CD8-positive, alpha-beta memory T cell (primary cell): ENCODE measurements at places on chromosomes 2 and 18. TPM values are rescaled to one million over a fixed set of nuclear protein-coding genes. Genes with fewer than 3 reads are reported as not detected.
A peak's percentile ranks its signal among the peaks of the same experiment; 100 is the strongest.

DNA sequence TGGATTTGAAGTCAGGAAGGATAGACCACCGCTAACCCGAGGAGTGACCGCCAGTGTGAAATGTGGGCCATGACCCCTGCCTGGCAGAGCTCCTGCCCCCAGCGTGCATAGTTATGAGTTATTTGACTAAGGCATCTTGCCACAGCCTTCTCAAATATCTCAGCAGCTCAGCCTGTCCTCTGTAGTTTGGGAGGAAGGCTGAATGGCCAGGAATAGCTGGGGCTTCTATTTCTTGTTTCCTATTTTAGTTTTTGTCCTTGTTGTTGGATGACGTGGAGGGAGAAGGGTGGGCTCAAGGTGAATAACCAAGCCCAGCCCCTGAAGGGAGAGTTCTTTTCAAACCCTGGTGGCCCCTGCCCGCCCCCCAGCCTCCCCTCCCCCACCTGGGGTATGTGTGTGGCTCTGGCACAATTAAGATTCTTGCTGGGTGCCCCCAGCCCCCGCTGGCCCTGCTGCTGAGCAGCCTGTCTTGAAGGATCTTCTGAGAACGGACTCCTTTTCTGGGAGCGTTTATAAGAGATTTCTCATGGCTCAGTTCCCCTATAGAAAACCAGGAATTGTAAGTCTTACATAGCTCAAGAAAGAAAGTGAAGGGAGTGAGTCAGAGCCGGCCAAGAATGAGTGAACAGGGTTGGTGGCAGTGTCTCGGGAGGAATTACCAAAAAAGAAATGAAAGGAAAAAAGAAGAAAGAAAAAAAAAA lies 157.4 kb downstream of the GLI2 start:
- no peaks in the 10 kb centered on the region for H3K27me3 ChIP-seq
- no peaks in the 10 kb centered on the region for H3K4me1 ChIP-seq
- no peak overlapping the region for H3K27ac ChIP-seq
- H3K4me3 ChIP-seq = no peak overlapping the region
- no peaks in the 10 kb centered on the region for H3K36me3 ChIP-seq
- no peak for DNase-seq

- no peaks in the 10 kb centered on the region for H3K36me3 ChIP-seq
- H3K27me3 ChIP-seq = no peaks in the 10 kb centered on the region
- peak; percentile 63 for DNase-seq
- peak overlapping the region; percentile 98 for H3K4me3 ChIP-seq
- peak overlapping the region; percentile 74 for H3K27ac ChIP-seq
- peaks cover 32% of the 10 kb centered on the region for H3K4me1 ChIP-seq
Observed at GRCh38 chr2:54557601-54558187, 101.6 kb downstream of the SPTBN1 start.

DNA sequence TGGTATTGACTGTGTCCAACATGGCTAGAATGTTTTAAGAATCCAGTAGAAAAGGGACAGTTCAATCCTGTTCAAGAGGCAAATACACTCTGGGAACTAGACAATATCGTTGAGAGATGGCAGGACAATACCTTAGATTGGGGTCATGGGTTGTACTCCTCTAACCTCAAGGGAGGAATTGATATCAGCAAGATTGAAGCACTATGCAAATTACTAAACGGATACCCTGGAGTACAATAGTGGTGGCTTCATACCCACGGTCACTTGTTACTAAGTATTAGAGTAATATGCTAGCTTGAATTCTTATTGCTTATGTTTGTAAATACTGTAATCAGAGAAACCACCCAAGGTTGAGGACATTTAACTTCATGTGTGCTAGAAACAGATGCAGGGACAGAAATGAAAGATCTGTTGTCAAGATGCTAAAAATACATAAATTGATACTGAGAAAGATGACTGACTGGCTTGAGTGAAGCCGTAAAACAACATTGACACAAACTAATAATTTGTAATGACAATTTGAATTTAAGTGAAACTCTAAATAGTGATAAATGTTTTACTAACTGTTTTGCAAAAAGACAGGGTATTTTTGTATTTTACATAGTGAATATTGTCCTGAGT lies 73.3 kb downstream of the KCNJ3 start:
- H3K4me3 ChIP-seq = no peak overlapping the region
- no peaks in the 10 kb centered on the region for H3K4me1 ChIP-seq
- no peak for DNase-seq
- no peak overlapping the region for H3K27ac ChIP-seq
- H3K36me3 ChIP-seq = no peaks in the 10 kb centered on the region

- no peaks in the 10 kb centered on the region for H3K4me1 ChIP-seq
- no peaks in the 10 kb centered on the region for H3K36me3 ChIP-seq
- no peak overlapping the region for H3K4me3 ChIP-seq
- no peaks in the 10 kb centered on the region for H3K27me3 ChIP-seq
- no peak overlapping the region for H3K27ac ChIP-seq
- no peak for DNase-seq
Observed at GRCh38 chr18:68121826-68122225, 593.1 kb downstream of the TMX3 start.

DNA sequence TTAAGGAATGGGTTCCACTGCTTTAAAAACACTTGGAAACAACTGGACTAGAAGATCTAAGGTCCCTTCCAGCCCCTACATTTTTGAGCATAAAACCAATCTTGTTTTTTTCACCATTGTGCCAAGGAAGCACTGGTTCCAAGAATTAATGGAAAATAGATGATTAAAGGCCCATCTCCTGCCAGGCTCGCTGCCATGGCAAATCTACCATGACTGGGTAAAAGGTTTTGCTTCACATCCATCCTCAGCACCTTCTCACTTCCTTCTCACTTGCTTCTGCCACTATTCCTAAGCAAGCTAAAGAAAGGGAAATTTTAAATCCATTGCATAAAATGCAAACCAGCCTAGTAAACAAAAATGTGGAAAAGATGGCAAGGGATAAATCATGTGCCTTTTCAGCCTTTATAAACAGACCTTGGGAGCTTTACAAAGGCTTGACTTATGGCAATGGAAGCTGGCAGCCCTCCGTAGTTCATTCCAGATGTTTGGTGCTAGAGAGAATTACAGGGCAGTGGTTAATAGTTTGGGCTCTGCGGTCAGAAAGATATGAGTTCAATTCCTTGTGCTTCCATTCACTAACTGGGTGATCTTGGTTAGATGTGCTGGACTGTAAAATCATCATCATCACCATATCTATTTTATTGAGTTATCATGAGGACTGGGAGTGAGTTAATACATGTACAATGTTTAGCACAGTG lies 27.0 kb upstream of the ST3GAL5 start:
- no peak overlapping the region for H3K27ac ChIP-seq
- no peaks in the 10 kb centered on the region for H3K27me3 ChIP-seq
- no peak for DNase-seq
- no peaks in the 10 kb centered on the region for H3K4me1 ChIP-seq
- no peak overlapping the region for H3K4me3 ChIP-seq

GRCh38 chr2:72153924-72154323 lies 6.3 kb upstream of the CYP26B1 start:
- H3K36me3 ChIP-seq = no peaks in the 10 kb centered on the region
- DNase-seq = no peak
- peaks cover 20% of the 10 kb centered on the region for H3K27me3 ChIP-seq

DNA sequence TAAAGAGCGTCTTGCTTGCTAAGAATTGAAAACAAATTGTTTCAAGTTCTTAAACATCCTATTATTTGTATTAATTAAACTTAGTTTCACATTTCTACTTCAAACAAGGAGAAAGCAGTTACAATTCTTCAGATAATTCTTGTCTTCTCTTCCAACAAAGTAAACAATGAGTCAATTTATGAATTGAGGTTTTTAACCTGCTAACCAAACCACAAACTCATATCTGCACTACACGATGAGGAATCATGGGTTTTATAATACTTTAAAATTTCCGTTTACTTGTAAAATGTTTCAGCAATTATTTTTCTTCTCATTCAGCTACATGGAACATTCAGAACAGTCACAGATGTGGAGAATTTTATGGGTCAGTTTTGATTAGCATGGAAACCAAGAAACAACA lies 114.2 kb downstream of the SPIRE1 start:
- H3K4me3 ChIP-seq = no peak overlapping the region
- H3K27ac ChIP-seq = no peak overlapping the region
- DNase-seq = no peak
- no peaks in the 10 kb centered on the region for H3K4me1 ChIP-seq

GRCh38 chr2:177329064-177329463 lies 63.5 kb upstream of the AGPS start:
- no peak overlapping the region for H3K27ac ChIP-seq
- no peak overlapping the region for H3K4me3 ChIP-seq
- H3K36me3 ChIP-seq = no peaks in the 10 kb centered on the region
- DNase-seq = no peak

- H3K27me3 ChIP-seq = no peaks in the 10 kb centered on the region
- peak overlapping the region; percentile 47 for H3K27ac ChIP-seq
- DNase-seq = peak; percentile 9
- peaks cover 18% of the 10 kb centered on the region for H3K4me1 ChIP-seq
- no peaks in the 10 kb centered on the region for H3K36me3 ChIP-seq
- peak overlapping the region; percentile 54 for H3K4me3 ChIP-seq
Observed at GRCh38 chr2:11344956-11345677, 681 bp upstream of the ROCK2 start.

- no peaks in the 10 kb centered on the region for H3K4me1 ChIP-seq
- H3K27ac ChIP-seq = no peak overlapping the region
- no peaks in the 10 kb centered on the region for H3K36me3 ChIP-seq
- DNase-seq = no peak
- H3K4me3 ChIP-seq = no peak overlapping the region
Observed at GRCh38 chr2:196464311-196464710, 175.2 kb upstream of the CCDC150 start.

- no peak overlapping the region for H3K27ac ChIP-seq
- no peaks in the 10 kb centered on the region for H3K36me3 ChIP-seq
- peak; percentile 73 for DNase-seq
- H3K27me3 ChIP-seq = no peaks in the 10 kb centered on the region
- peaks cover 55% of the 10 kb centered on the region for H3K4me1 ChIP-seq
- H3K4me3 ChIP-seq = no peak overlapping the region
Observed at GRCh38 chr2:169107645-169108044, 38.3 kb downstream of the DHRS9 start.

GRCh38 chr18:48136827-48137373 lies 206.4 kb upstream of the SMAD2 start:
- H3K4me3 ChIP-seq = no peak overlapping the region
- peaks cover 8% of the 10 kb centered on the region for H3K27me3 ChIP-seq
- H3K27ac ChIP-seq = no peak overlapping the region
- no peak for DNase-seq

DNA sequence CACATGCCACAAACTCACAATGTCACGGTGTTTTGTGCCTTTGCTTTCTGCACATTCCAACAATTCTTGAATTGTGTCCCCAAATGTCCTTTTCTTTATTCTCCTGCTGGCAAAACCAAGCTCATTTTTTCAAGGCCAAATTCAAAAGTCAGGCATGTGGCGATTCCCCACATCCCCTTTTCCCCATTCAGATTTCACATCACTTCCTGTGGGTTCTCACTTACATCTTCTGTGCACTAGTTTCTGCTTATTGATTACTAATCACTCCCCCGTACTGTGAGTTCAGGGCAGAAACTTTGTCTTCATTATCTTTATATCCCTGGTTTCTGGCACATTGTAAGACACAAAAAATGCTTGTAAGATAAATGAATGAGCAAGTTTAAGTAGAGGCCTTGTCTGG lies 69.2 kb downstream of the AP1S3 start:
- no peaks in the 10 kb centered on the region for H3K36me3 ChIP-seq
- DNase-seq = no peak
- no peak overlapping the region for H3K27ac ChIP-seq
- H3K27me3 ChIP-seq = no peaks in the 10 kb centered on the region

DNA sequence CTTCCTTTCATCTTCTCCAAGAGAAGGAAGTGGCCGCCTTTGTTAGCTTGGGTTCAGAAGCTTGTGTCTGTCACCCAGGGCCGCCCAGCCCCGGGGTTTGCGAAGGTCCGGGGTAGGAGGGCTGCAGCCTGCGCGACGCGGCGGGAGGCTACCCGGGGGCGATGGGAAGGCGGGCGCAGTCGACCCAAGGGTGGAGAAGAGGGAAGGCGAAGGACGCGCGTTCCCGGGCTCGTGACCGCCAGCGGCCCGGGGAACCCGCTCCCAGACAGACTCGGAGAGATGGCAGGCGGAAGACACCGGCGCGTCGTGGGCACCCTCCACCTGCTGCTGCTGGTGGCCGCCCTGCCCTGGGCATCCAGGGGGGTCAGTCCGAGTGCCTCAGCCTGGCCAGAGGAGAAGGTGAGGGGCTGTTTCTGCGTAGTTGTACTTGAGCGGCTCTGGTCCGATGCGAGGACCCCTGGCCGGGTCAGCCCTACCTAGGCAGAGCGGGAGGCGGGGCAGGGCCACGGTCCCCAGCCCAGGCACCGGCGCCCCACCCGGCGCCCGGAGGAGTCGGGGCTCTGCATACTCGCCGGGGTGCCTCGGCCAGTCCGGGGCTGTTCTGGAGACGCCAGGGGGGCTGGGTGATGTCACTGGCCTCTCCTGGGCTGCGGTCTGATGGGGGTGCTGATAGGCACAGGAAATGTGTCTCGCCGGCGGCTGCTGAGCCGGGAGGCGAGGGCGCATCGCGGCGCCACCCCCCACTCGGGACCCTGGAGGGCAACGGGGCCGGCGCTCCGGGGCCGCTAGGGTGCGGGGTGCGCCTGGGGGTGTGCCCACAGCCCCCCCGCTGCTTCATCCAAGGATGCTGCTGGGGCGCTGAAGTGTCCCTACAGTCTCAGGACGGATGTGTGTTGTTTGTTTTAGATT lies at the start of gene QPCT:
Gene QPCT (plus strand): TSS at position 178 of the 909 bp plus-strand sequence. CDS start 102 bp downstream, at position 280.
- peak; percentile 51 for DNase-seq
- H3K27ac ChIP-seq = peak within 1 kb of the TSS; percentile 2
- peaks cover 4% of the 10 kb centered on the region for H3K27me3 ChIP-seq
- H3K36me3 ChIP-seq = no peaks in the 10 kb centered on the region

DNA sequence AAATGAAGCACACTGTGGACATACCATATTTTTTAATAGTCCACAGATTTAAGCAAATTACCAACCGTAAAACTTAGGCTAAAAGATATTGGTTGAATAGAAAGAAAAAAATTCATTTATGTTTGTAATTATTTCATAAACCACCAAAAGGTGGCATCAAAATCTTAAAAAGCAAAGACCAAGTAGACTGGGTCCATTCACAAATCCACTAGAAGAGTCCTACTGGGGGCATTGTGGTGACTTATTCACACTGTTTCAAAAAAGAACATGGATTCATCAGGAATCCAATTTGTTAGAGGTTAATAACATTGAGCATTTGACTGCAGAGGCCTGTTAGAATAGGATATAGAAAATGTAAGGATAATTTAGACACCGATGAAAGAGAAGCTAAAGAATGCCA lies 194.9 kb upstream of the KYNU start:
- H3K27ac ChIP-seq = no peak overlapping the region
- no peaks in the 10 kb centered on the region for H3K36me3 ChIP-seq
- H3K4me1 ChIP-seq = no peaks in the 10 kb centered on the region
- DNase-seq = no peak

DNA sequence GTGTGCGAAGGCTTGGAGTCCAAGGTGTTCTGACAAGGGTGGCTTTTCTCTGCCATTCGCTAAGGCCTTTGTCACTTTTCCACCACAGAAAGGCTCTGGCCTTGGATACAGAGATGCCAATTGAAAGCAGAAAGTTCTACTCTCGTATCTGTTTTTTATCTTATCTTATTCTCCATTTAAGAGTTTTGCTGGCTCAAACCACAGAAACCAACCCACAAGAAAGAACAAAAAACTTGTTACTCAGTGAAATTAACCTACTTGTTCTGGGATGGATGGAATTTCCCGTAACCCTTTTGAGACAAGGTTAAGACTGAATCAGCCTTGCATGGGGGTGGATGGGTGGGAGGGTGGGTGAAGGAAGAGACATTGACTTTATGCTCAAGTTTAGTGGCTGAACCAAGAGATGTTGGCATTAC lies 221.7 kb downstream of the CDH20 start:
- H3K27me3 ChIP-seq = no peaks in the 10 kb centered on the region
- H3K27ac ChIP-seq = no peak overlapping the region
- no peaks in the 10 kb centered on the region for H3K36me3 ChIP-seq

The DUSP19 gene
- 3.6 TPM for total RNA-seq

The RETSAT gene
- total RNA-seq = 36.0 TPM

The EML6 gene
- 2.3 TPM for total RNA-seq

The PARD6G gene
- total RNA-seq = 0.48 TPM

The MREG gene
- total RNA-seq = 26.2 TPM

The KLHL41 gene
- 0.22 TPM for total RNA-seq

The SEPTIN10 gene
- 0.69 TPM for total RNA-seq

The NCKAP5 gene
- total RNA-seq = not detected
